ENCODE measurements at places on chromosomes 7 and 10. TPM values are rescaled to one million over a fixed set of nuclear protein-coding genes. Genes with fewer than 3 reads are reported as not detected.

DNA sequence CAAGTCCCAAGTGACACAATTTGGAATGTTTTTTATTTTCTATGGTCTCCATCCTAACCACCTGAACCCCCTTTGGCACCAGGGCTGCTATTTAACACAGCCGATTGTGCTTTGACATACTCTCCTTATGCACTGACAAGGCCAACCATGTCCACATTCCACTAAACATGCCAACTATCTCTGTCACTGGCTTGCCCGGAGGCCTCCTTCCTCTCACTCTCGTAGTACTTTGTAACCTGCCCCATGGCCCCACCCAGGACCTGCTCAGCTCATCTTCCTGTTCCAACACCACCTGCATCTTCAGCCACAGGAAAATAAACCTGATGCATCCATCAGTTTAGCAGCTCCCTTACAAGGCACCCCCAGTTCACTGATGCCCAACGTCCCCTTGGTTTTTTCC, 63.1 kb downstream of the GPAM start:
- DNase-seq, result no peak

DNA sequence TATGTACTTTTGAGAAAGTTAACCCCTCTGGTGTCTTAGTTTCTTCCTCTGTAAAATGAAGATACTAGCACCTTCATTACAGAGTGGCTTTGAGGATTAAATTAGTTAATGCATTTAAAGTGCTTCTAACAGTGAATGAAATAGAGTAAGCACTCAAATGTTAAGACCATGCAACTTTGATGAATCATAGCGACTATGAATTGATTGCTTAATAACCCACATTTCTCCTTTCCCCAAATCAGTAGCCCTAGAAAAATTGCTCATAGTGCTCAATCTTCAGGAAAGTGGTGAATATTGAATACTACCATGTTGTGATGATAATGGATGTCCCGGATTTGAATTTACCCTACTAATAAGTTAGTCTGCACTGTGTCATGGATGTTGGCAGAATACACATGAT, 48.1 kb downstream of the CD36 start:
- no peak for DNase-seq

DNA sequence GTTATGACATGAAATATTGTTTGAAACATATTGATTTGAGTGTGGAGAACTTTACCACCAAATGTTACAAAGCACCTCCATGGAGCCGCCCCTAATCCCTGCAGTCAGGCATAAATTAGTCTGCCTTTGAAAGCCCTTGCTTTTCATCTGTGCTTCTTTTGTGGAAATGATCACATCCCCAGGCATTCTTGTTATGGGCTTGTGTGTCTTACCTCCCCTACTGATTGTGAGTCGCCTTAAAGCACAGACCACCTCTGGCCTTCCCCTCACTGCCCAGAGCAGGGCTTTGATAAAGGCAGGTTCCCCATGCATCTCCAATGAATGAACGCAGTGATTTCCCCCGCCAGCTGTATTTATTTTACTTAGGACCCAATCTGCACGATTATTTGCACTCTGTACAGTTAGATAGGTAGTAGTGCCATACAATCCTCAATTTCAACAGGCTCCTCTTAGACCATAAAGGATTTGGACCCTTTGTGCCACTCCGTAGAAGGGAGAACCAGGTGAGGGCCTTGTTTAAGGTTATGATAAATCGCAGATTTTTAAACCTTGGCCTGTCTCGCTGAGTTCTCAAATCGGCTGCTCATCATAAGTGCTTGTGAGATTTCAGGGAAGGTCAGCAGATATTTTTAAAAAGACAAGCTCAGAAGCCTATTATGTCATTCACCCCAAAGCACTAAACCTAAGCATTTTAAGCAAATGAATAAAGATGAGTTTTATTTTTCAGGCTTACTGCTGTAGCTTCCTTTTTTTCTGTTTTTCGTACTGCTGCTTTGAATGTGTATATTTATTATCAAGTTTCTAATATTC, 107.8 kb downstream of the CUBN start:
- DNase-seq, result no peak

- no peak for DNase-seq
Measured at GRCh38 chr7:105656922-105657521, 75.7 kb upstream of the EFCAB10 start.

DNA sequence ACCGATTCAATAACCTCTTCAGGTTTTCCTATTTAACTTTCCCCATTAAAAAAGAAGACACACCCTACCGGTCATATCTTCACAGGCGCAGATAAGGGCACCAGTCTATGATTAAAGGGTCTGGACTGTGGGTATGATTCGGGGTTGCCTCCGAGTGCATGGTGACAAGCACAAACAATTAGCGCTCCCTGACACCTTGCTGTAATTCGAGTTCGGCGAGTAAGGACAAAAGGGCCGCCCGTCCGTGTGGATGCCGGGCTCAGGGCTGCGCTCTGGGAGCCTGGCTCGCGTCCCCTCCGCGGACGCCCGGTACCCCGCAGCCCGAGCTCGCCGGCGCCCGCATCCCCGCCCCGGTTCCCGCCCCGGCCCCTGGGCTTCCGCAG, 111.9 kb upstream of the RHEB start:
- no peak for DNase-seq

DNA sequence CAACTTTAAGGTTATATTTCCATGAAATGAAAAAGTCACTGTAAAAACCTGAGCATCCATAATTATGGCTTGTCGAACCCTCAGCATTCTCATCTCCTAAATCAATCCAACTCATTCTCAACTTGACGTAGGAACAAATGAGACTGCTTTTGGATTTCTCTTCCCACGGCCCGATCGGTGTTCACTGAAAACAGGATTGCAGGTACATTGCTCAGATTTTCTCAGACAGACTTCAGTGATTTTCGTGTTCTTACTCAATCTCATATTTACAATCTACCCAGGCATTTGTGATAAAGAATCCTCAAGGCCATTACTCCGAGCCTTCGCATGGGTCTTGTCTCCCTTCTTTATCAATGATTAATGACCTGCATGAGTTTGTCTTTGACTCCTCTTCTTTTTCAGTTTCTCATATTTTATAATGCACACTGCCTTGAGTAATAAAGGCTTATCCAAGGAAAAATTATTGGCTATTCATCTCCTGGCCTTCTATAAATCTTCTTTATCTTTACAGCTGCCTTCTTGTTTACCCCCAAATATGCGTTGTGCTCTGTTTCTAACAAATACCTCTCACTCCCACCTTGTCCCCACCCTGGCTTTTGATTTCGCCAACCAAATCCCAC, 90.4 kb upstream of the MYO3A start:
- DNase-seq, result no peak

DNA sequence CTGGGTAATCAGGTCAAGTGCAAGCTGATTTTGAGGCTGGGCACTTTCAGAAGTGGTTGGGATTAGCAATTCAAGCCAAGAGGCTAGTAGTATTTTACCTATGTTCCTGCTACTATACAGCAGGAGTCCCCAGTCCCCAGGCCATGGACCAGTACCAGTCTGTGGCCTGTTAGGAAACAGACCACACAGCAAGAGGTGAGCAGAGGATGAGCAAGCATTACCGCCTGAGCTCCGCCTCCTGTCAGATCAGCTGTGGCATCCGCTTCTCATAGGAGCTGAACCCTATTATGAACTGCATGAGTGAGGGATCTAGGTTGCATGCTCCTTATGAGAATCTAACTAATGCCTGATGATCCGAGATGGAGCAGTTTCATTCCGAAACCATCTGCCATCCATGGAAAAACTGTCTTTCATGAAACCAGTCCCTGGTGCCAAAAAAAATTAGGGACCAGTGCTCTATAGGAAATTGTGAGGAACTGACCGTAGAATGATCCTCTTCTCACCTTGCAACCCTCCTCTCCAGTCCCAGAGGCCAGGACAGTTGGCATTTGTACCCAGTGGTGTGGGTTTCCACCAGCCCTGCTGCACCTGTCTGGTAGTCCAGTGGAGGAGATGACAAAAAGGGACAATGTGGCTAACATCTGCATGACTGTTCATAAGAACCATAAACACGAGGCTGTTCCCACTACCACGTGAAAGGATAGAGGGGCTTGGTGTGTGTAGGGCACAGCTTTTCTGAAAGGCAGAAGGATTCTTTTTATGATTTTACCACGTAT, 172.5 kb downstream of the KIAA1217 start:
- DNase-seq, result no peak

GRCh38 chr10:115092258-115092554, 959 bp upstream of the ATRNL1 start:
- DNase-seq, result no peak

- DNase-seq, result no peak
Measured at GRCh38 chr7:71442492-71443190, 310.7 kb downstream of the GALNT17 start.

DNA sequence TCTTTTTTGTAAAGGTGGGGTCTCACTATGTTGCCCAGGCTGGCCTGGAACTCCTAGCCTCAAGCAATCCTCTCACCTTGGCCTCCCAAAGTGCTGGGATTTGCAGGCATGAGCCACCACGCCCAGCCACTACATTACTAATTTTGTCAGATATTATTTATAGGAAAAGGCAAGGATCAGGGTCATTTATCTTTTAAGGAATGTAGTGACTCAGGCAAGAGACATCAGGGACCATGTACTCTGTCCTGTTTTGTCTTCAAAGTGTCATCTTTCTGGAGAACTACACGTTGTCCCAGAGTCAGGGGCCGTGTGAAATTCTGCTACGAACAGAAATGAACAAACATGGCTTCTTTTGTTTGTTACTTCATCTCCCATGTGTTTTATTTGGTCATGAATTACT, 105.3 kb downstream of the NPTX2 start:
- DNase-seq, result no peak

DNA sequence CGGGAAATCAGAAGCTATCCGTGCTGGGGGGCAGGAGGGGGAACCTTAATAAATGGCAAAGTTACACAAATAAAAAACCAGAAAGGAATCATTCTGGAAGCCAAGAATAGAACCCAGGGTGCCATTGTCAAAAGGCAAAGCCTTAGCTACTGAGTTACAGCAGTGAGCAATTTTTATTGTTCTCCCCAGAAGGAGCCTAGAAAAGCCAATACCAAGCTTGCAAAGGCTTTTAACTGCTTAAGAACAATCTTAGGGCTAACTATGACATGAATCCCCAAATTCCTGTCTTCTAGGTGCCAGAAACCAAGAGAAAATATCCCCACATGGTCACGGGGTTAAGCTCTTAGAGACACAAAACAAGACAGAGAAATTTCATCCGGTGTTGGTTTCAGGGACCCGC, 482.7 kb downstream of the CCSER2 start:
- DNase-seq, result no peak

DNA sequence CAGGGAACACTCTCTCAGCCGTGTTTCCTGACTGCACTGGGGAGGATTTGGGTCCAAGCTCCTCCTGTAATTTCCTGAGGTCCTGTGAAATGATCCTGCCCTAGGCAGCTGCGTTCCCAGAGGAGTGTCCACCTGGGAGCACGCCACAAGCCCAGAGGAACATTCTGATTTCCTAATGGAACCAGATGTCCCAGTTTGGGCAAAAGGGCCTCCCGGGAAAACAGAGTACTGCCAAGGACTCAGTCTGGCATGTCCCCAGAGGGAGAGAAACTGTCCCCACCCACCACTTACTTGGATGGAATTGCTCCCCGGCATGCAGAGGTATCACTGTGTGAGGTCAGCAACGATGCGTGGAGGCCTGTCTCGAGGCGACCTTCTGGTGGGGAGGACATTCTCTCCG, 34.5 kb downstream of the ASB13 start:
- no peak for DNase-seq

DNA sequence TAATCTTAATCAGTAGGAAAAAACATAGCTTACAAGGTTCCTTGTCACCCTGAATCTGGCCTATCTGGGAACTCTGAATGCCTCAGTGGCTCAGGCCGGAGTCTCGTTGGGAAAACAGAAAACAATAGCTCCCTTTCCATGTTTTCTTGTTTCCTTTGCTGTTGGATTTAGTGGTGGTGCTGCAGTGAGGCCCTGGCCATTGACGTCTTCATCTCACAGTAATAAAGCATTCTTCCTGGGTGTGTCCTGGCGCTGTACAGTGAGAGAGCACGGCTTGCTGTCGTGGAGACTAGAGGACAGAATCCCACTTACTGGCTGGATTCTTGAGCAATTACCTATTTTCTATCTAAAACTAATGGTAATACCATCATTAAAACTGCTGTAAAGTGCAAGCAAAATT, 1.3 kb upstream of the SPOCK2 start:
- no peak for DNase-seq

The SPDYE11 gene
- polyA plus RNA-seq, result 0.20 TPM

- DNase-seq, result no peak
Measured at GRCh38 chr7:92657391-92657790, 67.2 kb upstream of the FAM133B start.

- DNase-seq, result no peak
Measured at GRCh38 chr7:117385363-117386109, 41.8 kb downstream of the ASZ1 start.

- DNase-seq, result no peak
Measured at GRCh38 chr10:88081457-88082054, 218.1 kb downstream of the PTEN start.

The FERD3L gene
- not detected for polyA plus RNA-seq

The RBM20 gene
- 13.5 TPM for polyA plus RNA-seq

- DNase-seq, result no peak
Measured at GRCh38 chr7:98740643-98741042, 123.6 kb downstream of the NPTX2 start.

DNA sequence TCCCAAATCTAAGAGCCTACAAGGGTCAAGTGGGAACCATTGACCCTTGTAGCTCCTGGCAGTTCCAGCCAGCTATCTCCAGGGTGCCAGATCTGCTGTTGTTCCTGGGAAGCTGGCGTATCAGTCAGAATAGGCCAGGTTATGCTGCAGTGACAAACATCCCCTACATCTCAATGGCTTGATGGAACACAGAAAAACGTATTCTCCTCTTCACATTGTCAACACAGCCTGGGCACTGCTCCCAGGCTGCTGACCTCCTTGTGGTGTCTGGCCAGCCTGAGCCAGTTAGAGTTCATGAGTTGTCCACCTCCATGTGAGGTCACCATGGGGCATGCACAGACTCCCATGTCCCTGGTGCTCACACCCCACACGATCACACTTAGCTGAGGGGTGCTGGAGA, 9.5 kb upstream of the TNRC18 start:
- DNase-seq, result no peak

- no peak for DNase-seq
Measured at GRCh38 chr7:23074443-23075261, 30.9 kb upstream of the KLHL7 start.

The IFIT1B gene
- 0.53 TPM for polyA plus RNA-seq

DNA sequence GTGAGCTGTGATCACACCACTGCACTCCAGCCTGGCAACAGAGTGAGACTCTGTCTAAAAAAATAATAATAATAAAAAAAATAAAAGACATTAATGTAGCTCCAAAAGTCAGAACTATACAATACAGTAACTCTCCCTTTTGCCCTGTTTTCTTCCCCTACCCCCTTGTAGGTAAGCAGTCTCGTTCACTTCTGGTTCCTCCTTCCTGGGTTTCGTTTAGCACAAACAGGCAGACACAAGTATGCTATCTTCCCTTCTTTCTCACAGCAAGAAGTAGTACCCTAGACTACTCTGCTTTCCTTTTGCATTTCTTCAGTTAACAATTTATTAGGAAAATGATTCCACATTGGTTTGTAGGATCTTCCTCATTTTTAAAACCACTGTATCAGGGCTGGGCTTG, 33.1 kb downstream of the PDSS1 start:
- DNase-seq, result no peak

Measured in forelimb muscle (tissue), 1 donor.